ENCODE measurements at places on chromosomes 3 and 15.

DNA sequence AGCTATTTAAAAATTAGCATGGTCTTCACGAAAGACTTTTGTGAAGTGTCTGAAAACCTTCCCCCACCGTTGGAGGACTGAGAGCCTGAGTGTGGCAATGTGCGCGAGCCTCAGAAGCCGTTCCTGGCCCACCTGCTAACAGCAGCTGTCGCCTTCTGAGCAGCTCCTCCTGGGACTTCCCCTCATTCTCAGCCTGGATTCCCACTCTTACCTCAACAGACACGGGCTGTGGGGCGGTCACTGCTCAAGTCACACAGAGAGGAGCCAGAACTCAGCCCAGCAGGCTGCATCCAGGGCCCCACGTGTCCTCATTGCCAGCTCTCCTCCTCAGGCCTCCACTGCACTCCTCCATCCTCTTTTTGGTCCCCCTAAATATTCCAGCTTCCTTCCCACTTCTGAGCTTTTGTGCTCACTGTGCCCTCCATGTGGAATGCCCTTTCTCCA lies 7.8 kb downstream of the DNASE1L3 start:
- DNase-seq, result no peak

GRCh38 chr3:3923619-3924018 lies 124.4 kb downstream of the LRRN1 start:
- DNase-seq, result no peak

GRCh38 chr3:46693038-46693891 lies at the start of gene ALS2CL:
Gene ALS2CL, minus strand, starts transcription at chr3:46693679. Its CDS starts 4,239 bp downstream, at chr3:46689440.
- DNase-seq, result peak; percentile 32

- DNase-seq, result no peak
These were observed 316.3 kb upstream of the STAC start for GRCh38 chr3:36063992-36064391.

DNA sequence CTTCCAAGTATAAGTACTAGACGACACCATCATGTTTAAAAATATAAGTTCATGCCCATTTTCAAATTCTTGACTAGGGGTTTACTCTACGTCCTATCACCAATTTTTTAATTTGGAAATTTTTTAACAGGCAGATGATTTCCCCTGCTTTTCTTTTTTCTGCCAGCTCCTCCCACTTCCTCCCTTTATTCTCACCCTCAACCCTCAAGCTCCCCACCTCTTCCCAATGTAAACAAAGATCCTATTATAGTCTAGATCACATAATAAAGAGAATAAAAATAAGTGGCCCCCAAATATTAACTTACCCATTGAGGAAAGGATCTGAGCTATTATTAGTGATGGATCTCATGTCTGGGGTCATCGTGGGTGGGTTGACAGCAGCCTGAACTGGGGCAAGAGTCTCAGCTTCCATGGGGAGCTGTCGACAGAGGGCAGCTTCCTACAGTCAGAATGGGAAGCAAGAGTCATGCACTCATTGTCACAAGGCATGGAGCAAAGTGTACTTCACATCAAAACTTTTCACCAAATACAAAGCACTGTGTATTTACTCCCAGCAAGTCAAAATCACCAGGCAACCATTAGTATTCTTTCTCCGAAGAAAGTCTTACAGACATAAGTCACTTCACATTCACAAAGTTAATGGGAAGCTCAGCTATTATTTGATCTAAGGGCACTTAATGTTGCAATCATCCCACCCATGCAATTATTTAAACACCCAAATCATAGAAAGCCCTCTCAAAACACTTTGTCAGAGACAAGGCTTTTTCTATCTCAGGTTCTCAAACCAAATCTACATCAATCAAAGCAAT lies 53.2 kb downstream of the TM4SF4 start:
- no peak for DNase-seq

- DNase-seq, result no peak
These were observed 917.5 kb downstream of the SQOR start for GRCh38 chr15:46552316-46552715.

DNA sequence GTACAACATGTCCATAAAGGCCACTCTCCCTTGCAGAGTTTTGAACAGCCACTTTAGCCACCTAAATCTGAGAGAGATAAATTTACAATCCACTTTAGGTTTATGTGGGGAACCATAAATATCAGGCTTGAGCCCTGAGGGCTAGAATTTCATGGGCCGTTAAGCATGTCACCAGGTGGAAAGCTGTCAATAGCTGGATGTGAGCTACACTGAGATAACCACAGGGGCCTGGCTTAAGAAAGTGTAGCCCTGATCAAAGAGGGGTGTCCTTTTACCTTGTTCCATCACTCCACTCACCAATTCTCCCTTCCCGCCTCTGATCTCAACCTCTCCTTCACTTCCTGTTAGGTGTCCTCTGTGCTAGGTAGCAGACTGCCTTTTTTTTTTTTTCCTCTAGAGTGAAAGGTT lies 172.8 kb upstream of the ICE2 start:
- DNase-seq, result no peak

- no peak for DNase-seq
These were observed 161.6 kb upstream of the GBE1 start for GRCh38 chr3:81923038-81923437.

DNA sequence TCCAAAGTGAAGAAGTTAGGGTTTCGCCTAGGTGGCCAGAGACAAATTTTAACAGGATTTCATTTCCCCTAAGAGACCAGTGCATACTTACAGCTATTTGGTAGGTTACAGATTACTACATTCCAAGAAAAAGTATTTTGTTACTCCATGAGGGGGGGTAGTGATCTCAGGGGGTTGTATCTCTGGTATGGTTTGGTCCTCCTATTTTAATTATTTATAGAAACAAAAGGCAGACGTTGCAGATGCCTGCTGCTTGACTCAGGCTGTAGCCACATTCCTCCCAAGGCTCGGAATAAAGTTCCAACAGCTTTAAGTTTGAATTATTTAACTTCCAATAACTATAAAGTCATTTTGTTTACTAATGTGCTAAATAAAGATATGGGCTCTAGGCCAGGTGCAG lies 1.3 kb upstream of the TRIM59 start:
- DNase-seq, result no peak

GRCh38 chr3:24608701-24609390 lies 114.2 kb upstream of the THRB start:
- DNase-seq, result no peak

- DNase-seq, result no peak
These were observed 219.7 kb downstream of the SLCO3A1 start for GRCh38 chr15:92073044-92073785.

GRCh38 chr15:44535523-44536301 lies 1.2 kb upstream of the EIF3J start:
- DNase-seq, result no peak

DNA sequence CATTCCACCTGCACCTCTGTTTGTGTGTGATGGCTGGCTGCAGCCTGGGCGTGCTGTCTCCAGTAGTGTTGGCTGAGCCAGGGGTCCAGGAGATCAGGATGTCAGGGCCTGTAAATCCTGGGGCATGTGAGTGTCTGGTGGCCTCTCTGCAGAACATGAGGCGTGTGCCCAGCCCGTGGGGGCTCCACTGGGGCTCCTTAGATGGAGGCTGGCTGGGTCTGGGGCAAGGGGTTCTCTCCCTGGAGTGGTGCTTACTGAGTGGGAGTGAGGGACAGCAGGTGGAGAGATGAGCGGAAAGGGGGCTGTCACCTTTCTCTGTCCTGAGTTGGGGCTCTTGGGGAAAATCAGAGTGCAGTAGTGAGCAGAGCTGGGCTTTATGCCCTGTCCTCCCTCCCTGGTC lies 152.2 kb downstream of the CHDH start:
- DNase-seq, result no peak

DNA sequence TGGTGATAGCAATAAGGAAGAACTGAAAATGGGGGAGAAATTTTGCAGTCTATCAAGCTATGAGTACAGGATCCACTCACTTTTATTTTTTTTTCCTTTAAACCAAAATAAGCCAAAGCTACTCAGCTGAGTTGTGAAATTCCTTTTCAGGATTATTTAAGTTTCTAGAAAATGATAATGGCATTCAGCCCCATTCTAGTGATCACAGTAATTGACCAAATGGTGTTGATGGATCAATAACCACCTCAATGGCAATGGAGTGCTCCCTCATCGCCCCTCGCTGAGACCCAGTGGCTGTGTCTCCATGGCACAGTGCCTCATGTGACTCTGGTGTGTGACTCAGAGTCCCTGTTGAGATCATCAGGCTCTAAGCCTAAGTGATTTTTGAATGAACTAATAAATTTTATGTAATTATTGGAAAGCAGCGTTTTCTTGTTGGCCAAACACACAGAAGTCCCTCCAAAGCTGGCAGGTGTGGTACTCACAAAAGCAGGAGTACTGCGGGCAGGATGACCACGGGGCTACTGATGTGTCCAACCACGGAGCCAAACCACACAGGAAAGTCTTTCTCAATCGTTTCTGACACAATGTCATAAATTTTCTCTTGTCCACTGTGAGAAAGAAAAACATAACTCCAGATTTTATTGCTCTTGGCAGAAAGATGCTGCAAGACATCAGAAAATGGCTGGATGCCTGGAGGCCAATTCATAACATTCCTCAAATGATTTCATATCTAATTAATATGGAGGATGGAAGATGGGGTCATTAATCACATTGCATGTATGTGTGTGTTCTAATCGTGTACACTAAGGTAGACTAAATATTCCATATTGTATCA lies 14.4 kb upstream of the STARD5 start:
- no peak for DNase-seq

DNA sequence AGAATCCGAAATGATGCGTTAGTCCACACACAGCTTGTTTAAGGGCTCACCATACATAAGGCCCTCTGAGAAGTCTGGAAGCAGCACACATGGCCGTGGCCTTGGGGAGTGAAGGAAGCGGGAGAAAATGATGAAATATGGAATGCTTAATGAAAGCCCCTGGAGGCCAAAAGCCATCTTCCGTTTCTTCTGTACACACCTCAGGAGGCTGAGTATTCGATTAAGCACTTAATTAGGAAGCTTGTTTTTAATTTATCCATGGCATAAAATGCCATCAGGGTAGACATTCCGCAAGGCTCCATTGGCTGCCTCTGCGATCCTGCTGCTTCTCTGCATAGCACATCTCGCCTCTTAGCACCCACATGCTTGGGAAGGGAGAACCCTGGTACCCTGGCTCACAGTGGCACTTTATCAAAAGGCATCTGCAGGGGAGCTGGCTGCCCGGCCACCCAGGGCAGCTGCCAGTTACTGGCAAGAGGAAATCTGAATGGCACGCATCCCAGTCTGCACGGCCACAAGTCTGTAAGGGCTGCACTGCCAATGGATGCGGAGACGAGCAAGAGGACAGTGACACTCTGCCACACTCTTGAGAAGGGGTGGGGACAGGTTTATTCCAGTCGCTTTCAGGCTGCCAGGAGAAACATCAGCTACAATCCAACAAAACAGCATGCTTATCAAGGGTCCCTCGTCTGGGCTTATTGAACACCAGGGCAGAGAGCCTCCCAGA lies 356.2 kb downstream of the OCA2 start:
- no peak for DNase-seq

DNA sequence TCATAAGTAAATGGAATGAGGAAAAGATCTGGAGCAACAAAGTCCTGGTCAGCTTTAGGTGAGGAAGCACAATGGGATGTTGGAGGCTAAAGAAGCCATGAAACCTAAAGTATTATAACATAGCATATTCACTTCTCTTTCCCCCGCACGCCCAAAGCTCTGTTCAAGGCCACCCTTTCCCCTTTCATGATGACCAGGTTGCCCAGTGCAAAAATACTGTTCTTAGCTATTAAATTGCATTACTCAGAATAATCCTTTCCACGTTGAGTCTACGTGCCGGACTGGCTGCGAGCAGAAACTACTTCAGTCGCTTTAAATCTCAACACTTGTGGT lies 589 bp upstream of the MAPKBP1 start:
- no peak for DNase-seq

- DNase-seq, result no peak
These were observed 309.5 kb downstream of the GAP43 start for GRCh38 chr3:115932807-115933206.

- DNase-seq, result no peak
These were observed 1036.6 kb downstream of the IGSF11 start for GRCh38 chr3:117998071-117998470.

GRCh38 chr3:88033808-88034207 lies 25.0 kb downstream of the CGGBP1 start:
- DNase-seq, result no peak

DNA sequence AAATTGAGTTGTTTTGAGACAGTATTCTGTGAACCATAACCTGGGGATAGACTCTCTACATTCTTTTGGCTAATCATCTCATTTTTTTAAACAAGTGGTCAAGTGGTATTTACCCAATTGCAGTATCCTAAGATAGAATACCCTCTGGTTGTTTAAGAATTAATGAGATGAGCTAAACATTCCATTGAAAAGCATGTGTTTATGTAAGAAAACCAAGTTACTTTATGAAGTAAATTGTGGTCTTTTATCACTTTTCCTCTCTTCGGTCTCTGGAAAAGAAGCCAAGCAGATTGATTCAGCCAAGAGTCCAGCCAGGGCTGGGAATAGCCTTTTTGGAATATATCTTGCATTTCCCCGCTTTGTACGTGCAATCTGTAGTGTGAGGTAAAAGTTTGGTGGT lies 185.7 kb upstream of the TOPAZ1 start:
- DNase-seq, result no peak

GRCh38 chr15:75943246-75943645 lies 39.6 kb downstream of the FBXO22 start:
- no peak for DNase-seq

DNA sequence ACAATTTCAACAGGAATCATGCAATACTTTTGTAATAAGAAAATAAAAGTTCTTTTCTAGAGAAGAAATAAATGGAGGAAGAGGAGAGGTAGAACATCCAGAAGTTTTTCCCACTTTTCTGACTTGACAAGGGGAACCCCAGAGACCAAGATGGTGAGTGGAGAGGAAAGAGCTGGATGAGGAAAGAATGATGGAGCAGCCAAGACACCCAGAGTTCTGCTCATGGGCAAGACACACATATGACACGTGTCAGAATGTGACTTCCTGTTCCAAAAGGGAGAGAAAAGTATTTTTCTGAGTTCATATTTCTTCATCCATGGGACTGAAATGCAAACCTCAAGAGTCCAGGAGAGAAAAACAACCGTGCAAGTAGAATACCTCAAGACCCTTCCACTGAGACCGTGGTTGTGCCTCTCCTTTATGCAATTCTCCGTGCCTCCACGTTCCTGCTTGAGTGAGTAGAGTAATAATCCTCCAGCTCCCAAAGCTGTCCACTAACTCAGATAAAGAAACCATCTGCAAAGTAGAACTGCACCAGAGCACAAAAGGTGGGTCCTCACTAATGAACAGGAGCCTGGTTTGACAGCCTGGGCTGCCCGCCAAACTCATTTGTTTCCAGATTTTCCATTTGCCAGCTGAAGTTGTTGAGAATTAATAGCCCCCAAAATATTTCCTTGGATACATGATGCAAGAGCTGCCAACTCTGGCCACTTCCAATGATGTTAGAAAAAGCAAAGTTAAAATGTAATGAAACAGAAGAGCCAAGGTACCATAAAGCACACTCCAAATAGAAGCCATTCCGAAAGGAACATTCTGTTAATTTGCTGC lies 272.6 kb upstream of the IGF1R start:
- no peak for DNase-seq

- no peak for DNase-seq
These were observed 6.9 kb downstream of the AADACL2 start for GRCh38 chr3:151740581-151740980.

DNA sequence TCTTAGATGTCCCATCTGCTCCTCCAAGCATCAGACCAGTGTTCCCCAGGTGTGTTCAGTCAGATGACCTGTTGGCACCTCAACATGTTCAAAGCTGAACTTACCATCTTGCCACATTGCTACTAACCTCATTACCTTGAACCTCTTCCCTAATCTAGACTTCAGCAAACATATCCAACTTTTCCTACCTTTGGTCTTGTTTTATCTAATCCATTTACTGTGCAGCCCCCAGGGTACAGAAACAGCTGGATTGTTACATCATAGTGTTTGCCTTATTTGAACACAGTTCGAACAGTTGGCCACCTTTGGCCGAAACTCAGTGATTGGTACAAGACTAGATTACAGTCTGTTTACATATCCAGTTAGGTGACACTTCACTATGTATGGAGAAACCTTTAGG lies 36.1 kb upstream of the MCF2L2 start:
- no peak for DNase-seq
